GM12864 (cell line): ENCODE measurements at places on chromosomes 5 and 9.

- no peak for DNase-seq
These were observed 44.4 kb downstream of the SCAMP1 start for GRCh38 chr5:78404682-78405293.

DNA sequence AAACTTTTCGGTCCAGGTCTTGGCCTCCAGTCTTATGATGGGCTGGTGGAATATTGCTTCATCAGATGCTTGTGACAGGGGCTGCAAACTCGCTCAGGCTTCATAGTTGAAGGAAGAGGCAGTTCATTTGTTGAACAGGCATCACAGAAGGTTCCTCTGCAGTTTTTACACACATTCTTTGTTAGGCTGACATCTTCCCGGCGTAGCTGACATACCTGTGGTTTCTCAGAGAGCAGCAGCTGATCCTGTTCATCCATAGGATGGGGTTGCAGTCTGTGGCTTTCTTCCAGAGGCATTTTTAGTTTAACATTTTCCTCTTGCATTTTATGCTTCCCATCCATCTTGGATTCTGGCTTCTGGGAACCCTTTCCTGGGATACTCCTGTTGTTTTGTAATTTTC, 1255.2 kb downstream of the EFNA5 start:
- DNase-seq, result no peak

DNA sequence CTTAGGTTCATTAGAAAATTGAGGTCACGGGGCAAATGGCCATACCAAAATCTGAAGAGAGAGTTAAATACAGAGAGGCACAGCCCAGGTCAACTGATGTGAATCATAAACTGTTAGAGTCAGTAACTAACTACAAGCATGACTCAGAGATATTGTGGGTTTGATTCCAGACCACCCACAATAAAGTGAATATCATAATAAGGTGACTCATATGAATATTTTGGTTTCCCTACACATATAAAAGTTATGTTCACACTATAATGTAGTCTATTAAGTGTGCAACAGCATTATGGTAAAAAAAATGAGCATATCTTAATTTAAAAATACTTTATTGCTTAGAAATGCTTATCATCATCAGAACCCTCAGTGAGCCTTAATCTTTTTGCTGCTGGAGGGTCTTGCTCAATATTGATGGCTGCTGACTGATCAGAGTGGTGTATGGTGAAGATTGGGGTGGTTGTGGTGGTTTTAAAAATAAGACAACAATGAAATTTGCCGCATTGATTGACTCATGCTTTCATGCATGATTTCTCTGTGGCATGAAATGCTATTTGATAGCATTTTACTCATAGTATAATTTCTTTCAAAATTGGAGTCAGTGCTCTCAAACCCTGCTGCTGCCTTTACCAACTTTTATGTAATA, 53.1 kb upstream of the EDIL3 start:
- no peak for DNase-seq

- no peak for DNase-seq
These were observed 283.8 kb downstream of the CD180 start for GRCh38 chr5:66912787-66913186.

GRCh38 chr9:33178972-33179697, 12.0 kb upstream of the B4GALT1 start:
- DNase-seq, result no peak

DNA sequence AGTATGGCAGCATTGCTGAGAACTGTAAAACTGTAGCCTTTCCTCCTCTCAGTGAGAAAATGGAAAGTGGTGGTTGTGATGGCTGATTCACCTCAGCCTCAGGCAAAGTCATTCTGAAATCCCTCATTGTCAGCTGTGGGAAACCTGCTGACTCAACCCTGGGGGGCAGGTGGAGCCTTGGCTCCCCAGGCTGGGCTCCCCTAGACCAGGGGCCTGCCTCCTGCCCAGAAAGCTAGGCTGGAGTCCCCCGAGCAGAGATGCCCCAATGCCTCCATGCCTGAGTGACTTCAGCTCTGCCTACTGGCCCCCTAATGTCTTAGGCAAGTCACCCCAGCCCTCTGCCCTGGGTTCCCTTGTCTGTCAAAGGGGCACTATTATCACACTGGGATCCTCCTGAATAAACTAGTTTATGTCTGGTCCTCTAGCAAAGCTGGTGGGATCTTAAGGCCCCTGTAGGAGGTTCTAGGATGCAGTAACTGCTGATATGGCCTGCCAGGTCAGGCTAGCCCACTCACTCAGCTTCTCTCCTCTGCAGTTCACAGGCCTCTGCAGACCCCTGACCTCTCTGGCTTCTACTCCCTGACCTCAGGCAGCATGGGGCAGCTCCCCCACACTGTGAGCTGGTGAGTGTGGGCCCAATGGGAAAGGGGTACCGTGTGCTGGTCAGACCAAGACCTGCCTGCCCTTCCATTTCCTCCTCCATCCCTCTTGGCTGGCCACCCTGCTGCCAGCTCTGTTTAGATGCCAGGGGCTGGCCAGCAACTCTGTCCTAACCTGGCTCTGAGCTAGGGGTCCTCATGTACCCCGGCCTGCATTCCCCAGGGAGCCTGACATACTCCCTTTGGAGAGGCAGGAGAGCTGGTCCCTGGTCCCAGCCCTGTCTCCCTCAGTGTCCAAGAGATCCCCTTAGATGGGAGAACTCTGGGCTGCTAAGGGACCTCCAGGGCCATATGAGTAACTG, 24.2 kb downstream of the TCF7 start:
- DNase-seq, result peak; percentile 67

GRCh38 chr5:173554038-173554955, 62.2 kb downstream of the BOD1 start:
- no peak for DNase-seq

DNA sequence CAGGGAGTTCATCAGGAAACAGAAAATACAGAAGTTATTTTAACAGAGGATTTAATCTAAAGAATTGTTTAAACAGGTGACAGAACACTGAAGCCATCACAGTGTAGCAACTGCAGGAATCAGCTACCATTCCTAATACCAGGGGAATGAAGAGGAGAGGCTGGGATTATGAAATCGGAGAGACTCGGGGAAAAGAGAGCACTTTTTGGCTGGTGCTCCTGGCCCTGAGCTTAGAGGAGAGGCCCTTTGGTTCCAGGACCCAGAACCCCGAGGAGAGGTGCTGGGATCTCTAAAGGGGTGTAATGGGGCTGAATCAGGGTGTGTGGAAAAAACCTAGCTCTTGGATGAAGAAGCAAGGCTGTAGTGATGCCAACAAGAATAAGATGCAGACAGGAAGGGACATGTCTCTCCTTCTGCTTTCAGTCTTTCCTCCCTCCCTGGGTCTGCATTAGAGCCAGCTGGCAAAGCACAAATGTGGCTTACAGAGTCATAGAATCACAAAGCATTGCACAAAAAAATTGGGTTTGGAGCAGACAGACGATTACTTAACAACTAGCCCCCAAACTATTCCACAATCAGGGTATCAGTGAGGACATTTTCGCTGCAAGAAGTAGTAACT, 11.6 kb upstream of the SFXN1 start:
- no peak for DNase-seq
